ENCODE measurements at places on chromosomes 7 and 10.

DNA sequence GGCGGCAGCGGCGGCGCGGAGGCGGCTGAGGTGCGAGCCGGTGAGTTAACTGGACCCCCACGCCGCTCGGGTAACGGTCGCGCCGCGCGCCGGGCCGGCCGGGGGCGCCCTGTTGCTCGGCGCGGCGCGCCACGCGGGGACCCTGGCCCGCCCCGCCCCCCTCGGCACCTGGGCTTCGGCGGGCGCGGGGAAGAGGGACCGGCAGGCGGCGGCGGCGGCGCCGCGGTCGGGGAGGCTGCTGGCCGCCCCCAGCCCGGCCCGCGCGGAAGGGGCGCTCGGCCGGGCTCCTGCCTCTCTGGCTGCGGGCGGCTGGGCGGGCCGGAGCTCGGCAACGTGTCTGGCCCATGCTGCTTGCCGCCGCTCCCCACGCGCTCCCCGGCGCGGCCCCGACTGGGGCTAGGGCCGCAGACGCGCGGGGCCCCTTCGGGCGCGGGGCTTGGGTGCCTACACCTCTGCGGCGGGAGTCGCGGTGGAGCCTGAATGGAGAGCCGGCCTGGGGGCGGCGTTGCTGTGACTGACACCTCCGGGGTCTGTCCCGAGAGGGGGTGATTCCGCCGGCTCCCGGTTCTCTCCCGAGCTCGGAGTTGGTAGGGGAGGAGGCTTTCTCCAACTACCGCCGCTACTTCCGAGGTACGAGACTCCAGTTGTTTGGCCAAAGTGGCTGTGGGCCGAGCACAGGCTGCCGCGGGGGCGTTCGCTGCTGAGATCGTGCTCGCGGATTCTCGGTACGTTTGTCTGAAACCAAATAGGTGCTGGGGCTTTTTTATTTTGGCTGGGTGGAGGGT, 494 bp downstream of the PALS2 start:
- DNase-seq: no peak

DNA sequence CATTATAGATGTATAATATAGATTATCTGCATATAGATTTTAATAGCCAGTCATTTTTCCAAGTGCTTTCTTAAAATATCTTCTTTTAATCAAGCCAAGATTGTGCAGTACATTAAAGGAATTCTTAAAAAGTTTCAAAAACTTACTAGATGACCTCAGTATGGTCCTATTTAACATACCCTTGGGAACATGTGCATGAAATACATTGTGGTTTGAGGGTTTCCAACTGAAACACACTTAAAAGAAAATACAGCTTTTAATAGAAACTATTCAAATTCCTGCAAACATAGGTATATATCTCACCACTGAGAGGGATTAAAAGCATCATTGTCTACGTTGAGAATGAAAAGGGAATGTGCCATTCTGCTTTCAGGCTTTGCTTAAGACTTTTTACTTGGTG, 364.9 kb downstream of the SUGCT start:
- no peak for DNase-seq

- DNase-seq: no peak
Measured at GRCh38 chr7:13312307-13312706, 624.9 kb downstream of the ARL4A start.

DNA sequence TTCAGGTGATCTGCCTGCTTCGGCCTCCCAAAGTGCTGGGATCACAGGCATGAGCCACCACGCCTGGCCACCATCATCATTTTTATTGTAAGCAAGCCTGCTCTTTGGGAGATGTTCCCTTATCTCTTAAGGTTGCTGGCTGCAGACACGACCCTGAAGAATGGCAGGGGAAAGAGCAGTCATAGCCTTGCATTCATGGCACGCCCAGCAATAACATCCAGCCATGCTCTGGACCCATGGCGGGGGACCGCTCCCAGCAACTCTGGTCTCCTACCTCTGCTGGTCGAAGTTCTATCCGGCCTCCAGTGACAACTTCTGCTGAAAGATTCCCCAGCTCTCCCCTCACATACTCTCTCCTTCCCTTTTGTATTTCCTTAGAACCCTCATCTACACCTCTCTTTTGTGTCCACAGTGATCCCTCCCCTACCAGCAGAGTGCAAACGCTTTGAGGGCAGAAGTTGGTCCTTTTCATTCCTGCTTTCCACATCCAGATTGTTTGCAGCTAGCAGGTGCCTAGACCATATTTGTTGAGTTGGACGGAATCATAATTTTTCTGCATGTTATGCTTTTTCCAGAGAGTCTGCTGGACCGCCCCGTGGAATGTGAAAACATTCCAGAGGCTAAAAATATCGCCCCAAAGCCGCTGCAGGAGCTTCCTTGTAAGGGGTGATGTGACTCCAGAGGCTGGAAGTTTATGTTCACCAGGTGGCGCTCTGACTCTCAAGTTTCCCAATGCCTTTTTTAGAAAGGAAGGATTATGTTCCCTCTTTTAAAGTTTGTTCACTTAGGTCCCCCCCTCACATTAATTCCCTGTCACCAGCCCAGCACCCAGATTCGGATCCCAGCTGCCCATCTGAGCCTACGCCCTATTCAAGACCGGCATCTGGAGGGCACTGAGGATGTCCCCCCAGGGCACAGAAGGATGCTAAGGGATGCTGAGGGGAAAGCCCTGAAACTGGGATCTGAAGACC, 4.3 kb upstream of the MARVELD1 start:
- DNase-seq: peak; percentile 40

DNA sequence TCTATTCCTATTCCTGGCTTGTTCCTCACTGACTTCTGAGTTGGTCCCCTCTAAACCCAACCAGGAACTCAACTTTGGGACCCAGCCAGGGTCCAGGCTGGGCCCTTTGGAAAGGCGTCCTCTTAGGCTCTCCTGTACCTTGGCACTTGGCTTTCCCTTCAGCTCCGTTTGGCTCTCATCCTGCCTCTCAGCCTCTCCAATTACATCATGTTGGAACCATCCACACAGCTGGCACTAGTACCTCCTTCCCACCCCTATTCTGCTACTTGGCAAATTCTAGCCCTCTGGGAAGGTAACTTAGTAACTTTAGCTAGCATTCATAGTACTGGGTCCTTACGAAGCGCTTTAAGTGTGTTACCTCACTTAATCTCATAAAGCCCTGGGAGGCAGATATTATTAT, 205.3 kb upstream of the HABP2 start:
- DNase-seq: no peak

GRCh38 chr10:132654708-132655661, 117.4 kb downstream of the INPP5A start:
- peak; percentile 38 for DNase-seq

DNA sequence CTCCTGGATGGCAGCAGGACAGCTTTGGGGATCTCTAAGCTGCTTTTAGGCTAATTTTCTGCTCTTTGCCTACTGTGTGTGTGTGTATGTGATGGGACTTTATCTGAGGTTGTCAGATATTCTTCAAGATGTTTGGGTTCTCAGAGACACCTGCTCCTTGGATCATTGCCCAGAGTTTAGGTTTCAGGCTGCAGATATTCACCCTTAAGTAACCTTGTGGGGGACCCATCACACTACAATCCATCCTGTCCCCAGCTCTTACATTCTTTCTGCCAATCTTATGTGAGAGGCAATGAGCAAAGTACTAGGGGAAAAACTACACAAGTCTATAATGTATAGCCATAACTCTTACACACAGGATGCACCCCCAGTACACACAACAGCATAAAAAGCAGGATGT, 263.0 kb upstream of the ZWINT start:
- DNase-seq: no peak

- DNase-seq: no peak
Measured at GRCh38 chr10:97312897-97313296, 6.2 kb upstream of the FRAT1 start.

DNA sequence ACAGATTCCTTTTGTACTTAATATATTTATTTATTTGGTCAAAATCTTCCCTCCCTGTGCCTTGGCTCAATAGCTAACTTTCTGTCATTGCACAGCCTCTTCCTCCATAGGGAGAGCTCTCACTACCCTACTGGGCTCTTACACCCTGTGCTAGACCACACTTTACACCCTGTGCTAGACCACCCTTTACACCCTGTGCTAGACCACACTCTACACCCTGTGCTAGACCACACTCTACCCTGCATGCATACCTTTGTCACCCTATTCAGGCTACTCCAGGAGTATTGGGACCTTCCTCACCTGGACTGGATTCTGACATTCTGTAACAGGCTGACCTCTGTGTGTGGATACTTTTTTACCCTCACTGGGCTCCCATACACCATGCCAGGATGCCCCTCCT, 298.5 kb upstream of the TPK1 start:
- DNase-seq: no peak

DNA sequence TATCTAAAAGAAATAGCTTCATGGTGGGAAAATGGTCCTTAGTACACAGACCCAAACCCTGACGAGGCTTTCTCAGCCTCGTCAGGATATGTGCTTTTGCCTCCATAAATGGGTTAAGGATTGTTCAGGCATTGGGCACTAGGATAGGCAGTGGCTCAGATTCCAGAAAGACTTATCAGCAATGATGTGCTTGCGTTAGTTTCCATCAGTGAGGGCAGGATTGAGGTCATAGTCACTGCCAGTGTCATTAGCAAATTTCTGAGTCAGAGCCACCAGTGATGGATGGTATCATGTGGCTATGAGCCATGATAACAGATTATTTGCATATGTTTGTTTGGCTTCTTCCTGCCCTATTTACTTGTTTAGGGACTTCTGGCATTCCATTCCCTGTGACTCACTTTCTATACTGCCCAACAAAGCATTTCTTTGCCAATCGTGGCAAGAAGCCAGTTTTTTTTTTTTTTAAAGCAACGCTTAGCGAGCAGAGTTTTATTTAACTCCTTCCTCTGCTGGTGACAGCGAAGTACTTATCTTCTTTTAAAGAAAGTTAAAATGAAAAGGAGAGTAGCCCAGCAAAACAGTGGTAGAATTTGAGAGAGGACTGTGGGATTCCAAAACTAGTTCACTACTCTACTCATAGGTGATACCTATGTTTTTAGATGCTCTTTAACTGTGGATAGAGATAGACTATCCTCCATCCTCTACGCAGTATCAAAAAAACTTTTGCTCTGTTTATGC, 44.4 kb downstream of the MYPN start:
- DNase-seq: peak; percentile 68

- no peak for DNase-seq
Measured at GRCh38 chr10:10589540-10590303, 427.9 kb upstream of the CELF2 start.

DNA sequence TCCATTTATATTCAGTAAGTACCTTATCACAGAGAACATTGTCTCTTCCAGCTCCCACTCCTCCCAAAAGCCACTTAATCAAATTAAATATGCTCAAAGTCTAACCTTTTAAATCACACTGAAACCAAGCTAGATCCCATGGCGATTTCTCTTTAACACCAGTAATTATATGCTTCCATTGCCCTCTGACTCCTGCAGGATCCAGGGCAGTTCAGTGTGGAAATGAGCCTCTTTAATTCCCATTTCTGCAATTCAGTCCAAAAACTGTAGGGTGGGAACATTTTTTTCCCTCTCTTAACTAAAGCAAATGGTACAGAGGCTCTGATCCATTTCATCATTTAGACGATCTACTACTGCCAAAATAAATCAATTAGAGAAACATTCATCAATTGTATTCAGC, 872.3 kb upstream of the PHF14 start:
- DNase-seq: no peak

DNA sequence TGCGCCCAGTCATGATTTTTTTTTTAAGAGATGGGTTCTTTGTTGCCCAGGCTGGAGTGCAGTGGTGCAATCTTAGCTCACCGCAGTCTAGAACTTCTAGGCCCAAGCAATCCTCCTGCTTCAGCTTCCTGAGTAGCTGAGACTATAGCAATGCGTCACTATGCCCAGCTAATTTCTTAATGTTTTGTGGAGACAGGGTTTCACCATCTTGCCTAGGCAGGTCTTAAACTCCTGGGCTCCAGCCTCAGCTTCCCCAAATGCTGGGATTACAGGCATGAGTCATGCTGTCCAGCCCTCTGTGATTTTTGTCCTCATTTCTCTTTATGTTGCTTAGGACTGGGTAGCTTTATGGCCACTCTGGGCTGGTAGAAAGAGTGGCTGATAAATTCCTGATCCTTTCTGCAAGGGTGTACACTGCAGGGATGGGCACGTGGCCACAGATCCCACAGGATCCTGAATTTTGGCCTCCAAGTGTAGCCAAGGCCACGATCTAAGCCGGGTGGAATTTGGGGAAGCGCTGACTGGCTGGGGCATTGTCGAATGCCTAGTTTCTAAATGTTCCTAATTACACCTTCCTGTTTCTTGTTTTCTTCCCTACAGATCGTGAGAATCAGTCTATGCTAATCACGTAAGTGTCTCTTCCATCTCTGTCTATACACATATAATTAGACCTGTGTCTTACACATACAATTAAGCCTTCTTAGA, 24.1 kb upstream of the MYH16 start:
- DNase-seq: peak; percentile 83

DNA sequence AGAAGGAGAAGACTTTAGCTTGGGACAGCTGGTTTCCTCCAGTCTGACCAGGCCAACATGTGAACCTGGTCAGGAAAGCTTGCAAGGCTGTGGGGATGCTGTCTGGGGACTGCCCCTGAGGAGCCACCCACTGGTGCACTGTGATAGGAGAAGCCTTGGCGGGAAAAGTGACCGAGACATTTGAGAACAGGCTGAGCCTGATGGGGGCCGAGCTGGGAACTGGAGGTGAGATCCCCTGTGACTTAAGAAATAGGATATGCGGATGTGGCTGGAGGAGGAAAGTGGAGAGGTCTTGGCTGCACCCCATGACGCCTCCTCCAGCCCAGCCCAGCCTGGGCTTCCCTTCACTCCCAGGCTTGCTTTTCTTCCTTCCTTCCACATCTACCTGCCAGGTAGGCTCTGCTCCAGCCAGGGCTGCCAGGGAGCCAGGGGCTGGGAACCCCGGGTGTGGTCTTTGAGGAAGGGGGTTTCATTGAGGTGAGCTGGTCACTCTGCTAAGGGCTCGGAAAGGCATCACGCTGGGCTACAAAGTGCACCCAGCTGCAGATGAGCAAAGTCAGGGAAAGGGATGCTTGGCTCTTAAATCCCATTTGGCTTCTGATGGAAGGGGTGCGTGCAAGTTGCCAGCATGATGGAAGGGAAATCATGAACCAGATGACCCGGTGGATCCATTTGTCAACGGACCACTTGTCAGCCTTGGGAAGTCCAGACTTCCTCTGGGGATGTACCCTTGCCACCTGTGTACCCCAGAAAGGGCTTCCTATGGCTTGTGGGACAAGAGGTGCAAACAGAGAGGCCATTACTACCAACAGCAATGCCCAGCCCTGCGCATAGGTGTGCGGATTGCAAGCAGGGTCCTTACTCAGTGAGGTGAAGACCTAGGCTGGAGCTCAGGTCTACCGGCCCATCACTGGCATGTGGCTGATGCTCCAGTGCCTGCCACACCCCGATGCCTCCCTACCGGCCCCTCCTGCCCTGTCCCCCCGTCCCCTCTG, 66.3 kb downstream of the C10orf143 start:
- no peak for DNase-seq

DNA sequence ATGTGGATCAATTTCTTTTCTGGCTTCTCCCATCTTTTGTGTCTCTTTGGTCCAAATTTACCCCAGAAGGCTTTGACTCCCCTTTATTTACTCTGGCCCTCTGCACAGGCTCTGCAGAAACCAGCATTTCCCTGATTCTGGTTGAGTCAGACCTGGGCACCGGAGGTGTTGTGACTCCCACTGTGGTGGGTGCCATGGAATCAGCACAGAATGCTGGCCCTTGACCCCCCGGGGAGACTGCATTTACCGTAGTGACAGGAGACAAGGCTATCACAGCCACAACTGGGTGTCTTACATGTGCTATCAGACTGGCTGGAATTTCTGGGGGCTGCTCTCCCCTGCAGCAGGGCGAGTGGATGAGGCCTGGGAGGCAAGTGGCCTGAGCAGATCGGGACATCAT, 37.6 kb downstream of the PLXDC2 start:
- no peak for DNase-seq

All from CD14-positive monocyte (primary cell).